ENCODE measurements at places on chromosomes 1 and 21.

DNA sequence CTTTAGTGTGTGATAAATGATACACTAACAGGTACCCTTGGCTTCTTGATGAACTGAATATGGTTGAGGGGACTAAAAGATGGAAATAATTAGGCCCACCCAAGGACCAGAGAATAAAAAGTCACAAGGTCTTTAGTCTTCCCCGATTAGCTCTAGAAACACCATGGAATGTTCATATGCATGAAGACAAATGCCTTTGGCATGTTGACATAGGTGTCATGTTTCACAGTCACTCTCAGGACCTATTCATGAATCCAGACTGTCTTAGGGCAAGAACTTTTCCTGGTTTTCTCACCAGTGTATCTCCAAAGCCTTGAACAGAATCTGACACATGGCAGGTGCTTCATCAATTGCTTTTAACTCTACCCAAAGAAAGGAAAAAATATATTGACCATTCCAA, 412.8 kb downstream of the AJAP1 start:
- no peak overlapping the region for H3K4me3 ChIP-seq
- no peaks in the 10 kb centered on the region for H3K4me1 ChIP-seq
- no peak for DNase-seq
- H3K27me3 ChIP-seq, result peaks cover 19% of the 10 kb centered on the region
- H3K27ac ChIP-seq, result no peak overlapping the region

- H3K27me3 ChIP-seq, result no peaks in the 10 kb centered on the region
- no peak overlapping the region for H3K4me3 ChIP-seq
- DNase-seq, result no peak
- no peak overlapping the region for H3K27ac ChIP-seq
- no peaks in the 10 kb centered on the region for H3K4me1 ChIP-seq
- no peaks in the 10 kb centered on the region for H3K36me3 ChIP-seq
These were observed 50.6 kb downstream of the L1TD1 start for GRCh38 chr1:62245201-62245600.

DNA sequence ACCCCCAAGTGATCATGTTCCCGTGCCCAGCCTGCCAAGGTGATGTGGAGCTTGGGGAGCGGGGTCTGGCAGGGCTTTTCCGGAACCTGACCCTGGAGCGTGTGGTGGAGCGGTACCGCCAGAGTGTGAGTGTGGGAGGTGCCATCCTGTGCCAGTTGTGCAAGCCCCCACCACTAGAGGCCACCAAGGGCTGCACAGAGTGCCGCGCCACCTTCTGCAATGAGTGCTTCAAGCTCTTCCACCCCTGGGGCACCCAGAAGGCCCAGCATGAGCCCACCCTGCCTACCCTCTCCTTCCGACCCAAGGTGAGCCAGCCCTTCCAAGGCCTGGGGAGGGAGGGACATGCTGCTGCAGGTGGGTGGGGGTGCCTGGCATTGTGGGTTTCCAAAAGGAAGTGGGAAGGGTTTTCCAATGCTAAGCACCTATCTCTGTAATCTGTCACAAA, 2.3 kb downstream of the TRIM46 start:
- H3K4me3 ChIP-seq, result peak overlapping the region; percentile 63
- peaks cover 4% of the 10 kb centered on the region for H3K36me3 ChIP-seq
- no peaks in the 10 kb centered on the region for H3K27me3 ChIP-seq
- peaks cover 54% of the 10 kb centered on the region for H3K4me1 ChIP-seq
- peak; percentile 57 for DNase-seq

DNA sequence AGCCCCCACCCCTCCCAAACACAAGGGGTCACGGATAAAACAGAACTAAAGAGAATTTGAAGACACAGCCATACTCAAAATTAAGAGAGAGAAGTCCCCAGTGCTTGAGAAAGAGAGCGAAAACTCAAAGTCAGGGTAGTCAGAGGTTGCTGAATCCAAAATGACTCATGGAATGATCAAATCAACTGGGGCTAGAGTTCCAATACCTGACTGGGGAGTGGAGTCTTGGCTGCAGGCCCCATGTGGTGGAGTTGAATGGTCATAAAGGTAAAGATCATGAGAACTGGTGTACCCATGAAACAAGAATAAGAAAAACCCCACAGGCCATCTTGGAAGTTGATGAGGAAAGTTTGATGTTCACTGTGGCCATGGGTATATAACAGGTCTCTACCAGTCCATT, 84.5 kb upstream of the LRRN2 start:
- no peak overlapping the region for H3K4me3 ChIP-seq
- no peak overlapping the region for H3K27ac ChIP-seq
- H3K27me3 ChIP-seq, result peaks cover 31% of the 10 kb centered on the region
- no peaks in the 10 kb centered on the region for H3K36me3 ChIP-seq
- no peak for DNase-seq

All from activated T-cell treated with anti-CD3 and anti-CD28 coated beads, Interleukin-2, amount 50 U/mL, for 72 hours (primary cell).